ENCODE measurements at places on chromosomes 12 and 14.

DNA sequence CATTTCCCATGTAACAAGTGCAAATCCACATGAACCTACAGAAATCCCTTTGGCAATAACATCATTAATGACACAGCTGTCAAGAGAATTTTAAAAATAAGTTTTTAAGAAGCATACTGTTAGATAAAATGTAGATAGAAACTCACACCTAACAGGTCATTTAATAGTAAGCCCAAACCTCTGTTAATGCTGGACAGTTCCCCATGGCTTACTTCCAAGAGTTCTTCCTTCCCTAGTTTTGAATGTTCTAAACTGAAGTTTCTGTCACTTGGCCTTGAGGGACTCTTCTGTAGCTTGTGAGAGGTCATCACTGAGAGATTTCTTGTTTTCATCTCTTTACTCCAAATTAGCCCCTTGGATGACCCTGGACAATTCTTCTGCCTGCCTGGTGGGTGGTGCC is 22.7 kb downstream of the OTX2 start:
- DNase-seq, result no peak

- DNase-seq, result no peak
Observed at GRCh38 chr12:71973687-71974086, 35.0 kb downstream of the TPH2 start.

DNA sequence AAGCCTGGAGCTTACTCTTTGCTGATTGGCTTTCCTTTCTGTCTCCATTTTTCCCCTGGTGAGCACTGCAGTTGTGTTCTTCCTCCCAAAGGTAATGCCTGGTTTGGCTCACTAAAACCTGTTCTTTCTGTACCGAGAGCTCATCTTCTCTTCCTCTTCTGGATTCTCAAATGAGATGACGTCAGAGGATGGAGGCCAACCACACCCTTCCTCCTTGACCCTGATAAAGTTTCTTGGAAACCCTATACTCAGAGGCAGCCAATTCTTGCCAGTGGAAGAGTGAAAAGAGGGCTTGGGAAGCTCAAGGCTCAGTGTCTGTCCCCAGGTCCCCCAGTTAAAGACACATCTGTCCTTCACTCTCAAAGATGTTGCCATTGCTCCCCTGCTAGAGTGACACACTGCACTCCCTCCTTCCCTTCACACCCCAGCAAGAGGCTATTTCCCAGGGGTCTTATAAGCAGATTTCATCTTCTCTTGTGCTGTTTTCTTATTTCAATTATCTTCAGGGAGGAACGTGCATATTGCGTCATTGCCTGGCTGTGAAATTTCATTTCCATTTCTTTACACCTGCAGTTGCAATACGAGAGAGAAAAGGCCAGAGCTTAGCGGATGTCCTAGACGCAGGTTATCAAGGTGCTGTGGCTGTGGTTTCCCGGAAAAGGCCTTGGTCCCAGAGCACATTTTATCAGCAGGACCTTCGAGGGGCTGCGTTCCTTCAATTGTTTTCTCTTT is 27.3 kb downstream of the NTF3 start:
- DNase-seq, result no peak

DNA sequence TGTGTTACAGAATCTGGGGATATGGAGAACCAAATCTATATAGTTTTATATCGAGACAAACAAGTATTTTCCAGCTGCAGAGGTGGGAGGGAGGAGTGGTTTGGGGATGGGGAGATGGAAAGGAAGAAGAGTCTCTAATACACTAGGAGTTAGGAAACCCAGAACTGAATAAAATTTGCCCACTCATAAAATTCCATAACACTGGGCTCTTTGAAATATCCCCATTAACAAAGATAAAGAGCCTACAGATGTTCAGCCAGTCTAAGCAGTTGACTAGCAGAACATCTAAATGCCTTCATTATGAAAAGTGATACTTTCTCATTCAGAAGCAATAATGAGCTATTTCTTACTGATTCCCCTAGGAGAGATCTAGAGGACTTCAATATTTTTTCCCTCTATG is 151.7 kb upstream of the GZMB start:
- no peak for DNase-seq

- no peak for DNase-seq
Observed at GRCh38 chr12:95412482-95413311, 61.3 kb upstream of the METAP2 start.

DNA sequence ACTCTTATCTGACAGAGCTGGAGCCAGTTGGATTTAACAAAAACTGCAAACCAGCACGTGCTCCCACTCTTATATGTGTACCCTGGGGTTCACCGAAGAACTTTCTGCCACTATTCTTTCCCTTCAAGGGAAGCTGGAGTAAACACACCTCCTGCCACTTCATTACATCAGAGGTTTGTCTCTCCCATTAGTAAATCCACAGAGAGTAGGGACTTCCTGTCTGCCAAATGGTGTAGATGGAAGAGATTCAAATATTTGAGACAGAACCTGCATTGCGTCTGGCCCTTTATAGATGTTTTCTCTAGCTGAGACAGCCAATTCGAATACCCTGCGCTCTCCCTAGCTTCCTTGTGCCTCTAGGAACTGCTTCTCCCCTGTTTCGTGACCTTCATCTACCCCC is 29.1 kb upstream of the AEBP2 start:
- DNase-seq, result no peak

DNA sequence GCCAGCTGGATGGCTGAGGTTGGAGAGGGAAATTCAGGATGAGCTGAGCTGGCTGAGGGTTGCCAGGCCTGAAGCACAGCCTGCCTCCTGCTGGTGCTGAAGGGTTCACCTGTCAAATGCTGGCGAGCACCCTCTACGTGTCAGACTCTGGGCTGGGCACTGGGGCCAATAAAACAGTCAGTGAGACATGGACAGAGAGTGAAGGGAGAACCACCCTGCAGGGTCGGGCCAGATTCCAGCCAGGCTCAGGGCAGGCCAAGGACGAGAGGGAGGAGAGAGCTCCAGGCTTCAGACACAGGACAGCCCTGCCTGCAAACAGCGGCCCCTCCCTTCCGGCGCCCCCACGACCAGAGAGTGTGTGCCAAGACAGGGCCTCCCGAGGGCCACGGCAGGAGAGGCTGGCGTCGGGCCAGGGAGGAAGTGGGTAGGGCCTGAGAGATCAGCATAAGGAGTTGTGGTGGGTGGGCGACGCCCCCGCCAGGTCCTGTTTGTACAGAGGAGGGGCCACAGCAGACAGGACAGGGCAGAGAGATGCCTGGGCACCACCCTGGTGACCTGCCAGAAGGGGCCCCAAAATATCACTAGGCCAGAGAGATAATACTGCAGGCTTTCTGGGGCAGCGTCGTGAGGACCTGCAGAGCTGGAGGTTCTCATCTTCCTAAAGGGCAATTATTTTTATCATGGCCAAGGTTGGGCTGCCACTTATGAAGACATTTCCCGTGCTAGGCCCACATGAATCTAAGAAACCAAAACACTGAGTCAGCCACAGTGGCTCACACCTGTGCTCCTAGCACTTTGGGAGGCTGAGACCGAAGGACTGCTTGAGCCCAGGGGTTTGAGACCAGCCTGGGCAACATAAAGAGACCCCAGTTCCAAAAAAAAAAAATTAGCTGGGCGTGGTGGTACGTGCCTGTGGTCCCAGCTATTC is 73.1 kb upstream of the GPR68 start:
- no peak for DNase-seq

DNA sequence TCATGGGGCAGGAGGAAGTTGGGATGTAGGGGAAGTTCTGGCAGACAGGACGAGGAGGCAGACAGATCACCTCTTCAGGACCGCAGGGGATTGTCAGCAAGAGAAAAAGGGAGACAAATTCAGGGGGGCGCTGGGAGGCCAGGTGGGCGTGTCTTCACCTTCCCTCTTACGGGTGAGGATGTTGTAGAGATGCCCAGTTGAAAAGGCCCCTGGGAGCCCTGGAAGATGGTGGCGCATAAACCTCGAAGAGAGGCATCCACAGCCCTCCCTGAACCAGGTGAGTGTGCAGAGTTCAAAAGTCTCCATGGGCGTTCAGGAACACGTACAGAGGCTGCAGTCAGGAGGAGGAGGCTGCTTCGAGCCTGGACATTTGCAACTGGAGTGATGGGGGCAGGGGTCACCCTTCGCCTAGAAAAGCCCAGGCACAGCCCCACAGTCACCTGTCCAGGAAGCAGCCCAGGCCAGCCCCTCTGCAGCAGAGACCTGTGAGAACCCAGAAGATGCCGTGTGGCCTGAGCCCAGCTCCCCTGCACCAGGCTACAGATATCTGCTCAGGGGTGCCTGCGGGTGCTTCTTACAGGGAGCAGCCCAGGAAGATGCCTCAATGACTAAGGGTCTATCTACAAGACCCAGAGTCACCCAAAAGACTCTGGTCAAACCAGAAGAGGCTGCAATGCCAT is 74.4 kb downstream of the PRIMA1 start:
- no peak for DNase-seq

DNA sequence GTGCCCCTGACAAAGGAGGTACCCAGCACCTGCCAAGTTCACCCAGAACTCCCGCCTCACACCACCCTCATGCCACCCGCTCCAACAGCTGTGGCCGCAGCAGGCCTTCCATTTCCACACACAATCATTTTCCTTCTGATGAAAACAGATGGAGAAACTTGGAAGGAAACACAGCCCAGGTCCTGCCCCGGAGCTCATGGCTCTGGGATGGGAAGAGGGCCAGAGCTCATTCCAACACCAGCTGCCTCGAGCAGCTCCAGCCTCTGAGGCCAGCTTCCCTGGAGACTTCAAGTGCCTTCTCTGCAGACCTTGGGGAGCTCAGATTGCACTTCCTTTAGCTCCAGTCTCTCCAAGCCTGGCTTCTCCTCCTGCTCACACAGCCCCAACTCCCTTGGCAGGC is 55.1 kb upstream of the CMKLR1 start:
- peak; percentile 30 for DNase-seq

GRCh38 chr12:48780381-48781025 is 8.4 kb downstream of the ADCY6 start:
- no peak for DNase-seq

- no peak for DNase-seq
Observed at GRCh38 chr14:99012703-99013102, 259.3 kb downstream of the BCL11B start.

DNA sequence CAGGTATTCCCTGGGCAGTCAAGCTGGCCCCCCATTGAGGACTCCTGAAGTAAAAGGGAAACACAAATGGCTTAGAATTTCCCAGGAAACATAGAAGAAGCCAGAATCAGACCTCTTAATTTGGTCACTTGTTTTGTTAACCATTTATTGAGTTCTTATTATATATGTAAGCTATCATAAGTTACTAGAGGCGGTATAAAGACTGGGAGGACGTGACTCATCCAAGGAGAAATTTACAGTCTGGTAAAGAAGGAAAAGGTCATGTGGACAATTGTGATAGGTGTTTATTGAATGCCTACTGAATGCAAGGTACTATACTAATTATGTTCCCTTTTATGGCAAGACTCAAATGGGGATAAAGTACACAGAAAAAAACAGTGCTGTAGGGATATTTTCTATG is 146.7 kb downstream of the DYRK2 start:
- DNase-seq, result no peak

GRCh38 chr14:102926104-102926503 is 3.6 kb downstream of the AMN start:
- no peak for DNase-seq

DNA sequence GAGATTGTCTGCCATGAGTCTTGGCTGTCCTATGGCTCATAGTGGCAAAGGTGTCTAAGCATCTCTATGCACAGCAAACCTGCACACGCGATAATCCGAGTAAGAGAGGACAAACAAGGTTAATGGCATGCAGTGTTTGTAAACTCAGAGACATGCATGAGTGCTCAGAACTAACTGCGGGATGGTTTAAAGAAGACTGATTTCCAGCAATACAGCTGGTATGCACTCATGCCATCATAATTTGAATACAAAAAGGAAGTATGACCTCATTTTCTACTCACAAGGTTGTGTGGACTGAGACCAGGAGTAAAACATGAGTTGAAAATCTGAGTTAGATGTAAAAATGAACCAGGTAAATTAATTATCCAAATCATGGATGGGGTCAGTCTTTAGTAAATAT is 16.6 kb upstream of the TCP11L2 start:
- DNase-seq, result no peak

- no peak for DNase-seq
Observed at GRCh38 chr12:112930350-112930749, 7.9 kb upstream of the OAS3 start.

DNA sequence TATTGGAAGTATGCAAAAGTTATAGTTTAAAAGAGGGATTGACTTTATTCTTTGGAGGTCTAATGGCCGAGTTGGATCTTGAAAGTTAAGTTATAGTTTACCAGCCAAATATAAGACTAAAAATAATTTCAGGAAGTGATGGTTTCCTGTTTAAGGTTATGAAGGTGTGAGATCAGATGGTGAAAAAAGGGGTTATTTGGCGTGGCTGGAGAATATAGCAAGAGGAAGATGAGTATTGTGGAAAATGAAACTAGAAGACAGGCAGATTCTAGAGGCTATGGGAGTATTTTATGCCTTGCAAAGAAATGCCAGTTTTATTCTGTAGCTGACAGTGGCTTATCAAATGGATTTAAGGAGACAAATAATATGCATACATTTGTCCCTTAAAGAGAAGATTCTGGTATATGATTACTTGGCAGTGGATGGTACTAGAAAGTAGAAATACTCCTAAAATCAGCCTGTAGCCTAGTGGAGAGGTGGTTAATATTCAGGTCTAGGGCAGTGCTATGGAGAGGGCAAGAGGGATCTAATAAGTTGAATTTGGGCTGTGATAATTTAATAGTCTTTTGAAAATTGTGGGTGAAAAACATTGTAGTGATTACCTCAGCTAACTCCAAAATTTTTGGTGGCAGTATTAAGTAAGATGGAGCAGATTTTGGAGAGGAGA is 1091.8 kb upstream of the ATXN7L3B start:
- DNase-seq, result no peak

DNA sequence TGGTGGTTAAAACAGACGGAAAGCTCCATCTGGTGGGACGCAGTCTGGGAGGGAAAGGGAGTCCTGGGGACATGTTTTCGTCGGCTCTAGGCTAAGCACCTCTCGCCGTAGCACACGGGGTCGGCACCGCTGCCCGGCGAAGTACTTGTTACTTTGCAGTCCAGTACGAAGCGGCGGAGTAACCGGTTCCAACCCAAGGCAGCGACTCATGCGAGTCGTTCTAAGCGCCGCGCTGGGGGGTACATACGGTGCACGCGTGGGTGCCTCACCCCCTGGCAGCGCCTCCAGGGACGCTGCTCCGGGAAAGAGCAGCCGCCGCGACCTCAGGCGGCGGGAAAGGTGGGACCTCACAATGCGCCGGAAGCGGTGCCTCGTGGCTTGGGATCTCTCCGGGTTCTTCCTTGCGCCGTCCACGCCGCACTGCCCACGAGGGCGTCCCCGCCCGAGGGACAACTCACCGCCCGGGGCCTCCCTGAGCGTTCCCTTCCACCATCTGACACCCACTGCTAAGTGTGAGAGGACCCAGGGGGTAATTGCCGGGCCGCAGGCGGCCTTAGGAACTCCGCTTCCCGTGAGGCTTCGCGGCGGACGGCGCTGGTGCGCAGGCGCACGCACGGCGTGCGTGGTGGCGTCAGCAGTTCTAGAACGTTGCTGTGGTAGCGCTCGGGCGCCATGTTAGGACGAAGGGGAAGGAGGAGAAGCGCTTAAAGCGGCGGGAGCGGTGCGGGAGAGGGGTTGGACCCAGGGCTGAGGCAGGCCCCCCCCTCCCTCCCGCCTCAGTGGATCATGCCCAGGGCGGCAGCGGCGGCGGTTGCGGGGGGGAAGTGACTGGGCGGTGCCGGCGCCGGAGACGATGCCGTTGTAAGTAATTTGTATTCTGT is at the start of gene PAPOLA:
TSS of gene PAPOLA (plus strand) at position 643 of the 881 bp plus-strand sequence. CDS start at position 854, 211 bp downstream.
- DNase-seq, result peak; percentile 92

GRCh38 chr12:48002773-48003218 is 1.5 kb downstream of the COL2A1 start:
- no peak for DNase-seq

Data from NCI-H187 (cell line).